ENCODE measurements at places on chromosomes 2 and 18.

GRCh38 chr2:929011-929735 lies 21.5 kb upstream of the SNTG2 start:
- no peak for DNase-seq

DNA sequence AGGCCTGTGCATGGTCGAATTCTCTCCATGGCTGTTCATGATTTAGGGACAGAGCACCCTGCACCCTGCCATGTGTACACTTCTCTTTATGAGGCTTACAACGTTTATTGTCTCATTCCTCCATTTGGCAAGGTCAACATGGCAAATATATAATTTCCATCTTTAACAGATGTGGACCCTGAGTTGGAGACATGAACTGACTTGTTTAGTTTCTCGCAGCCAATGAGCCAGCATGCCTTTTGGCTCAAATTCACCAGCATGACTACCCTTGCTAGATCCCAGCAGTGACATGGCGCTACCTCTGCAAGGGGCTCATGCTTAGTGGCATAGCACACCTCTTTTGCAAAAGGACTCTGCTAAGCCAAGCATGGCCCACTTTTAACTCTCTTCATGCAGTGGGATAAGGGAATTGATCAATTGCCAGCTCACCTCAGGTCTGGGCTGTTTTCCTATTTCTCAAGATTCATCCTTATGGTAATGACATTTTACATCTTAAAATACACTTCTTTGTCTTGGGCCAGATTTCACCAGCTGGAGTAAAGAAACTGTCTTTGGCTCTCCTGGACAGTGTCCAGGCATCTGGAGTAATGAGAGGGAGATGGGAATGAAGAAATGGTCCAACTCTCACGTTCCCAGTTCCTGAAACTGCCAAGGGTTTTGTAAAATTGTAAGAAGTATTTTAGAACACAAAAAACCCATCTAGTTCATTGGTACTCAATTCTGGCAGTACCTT lies 159.5 kb downstream of the SETBP1 start:
- no peak for DNase-seq

DNA sequence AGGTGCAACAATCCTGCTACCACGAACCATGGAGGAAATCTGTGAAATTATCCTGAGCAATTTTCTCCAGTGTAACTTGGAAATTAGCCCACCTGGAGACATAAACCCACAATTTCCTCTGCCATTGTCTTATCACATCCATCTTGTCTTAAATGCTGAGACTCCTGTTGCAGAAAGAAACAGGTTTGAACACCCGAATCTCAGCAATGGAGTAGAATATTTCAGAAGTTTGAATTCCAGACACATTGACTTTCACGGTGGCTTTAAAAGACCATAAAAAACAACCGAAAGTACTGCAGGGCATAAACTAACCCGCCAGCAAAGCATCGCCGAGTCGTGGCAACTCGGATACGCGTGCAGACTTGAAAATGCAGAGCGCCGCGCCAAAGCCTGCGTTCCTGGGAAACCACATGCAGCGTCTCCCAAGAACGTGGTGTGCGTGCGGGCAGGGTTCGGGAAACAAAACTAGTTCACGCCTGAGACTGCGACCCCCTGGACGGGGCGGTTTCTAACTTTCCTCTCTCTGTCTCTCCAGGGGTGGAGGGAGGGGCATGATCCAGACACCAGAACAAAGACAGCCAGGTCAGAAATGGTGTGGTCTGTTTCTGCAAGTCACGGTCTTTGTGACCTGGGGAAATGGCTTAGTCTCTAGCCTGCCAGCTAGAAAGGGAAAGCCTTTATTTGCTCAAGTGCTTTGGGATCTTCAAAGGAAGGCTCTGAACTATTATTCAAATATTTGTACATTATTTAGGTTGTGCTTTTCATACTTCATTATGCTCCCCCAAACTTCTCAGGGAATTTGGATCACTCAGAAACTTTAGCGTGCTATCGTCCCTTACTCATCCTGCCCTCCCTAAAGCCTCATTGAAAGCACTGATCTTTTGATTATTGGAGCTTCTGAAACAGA lies 26.9 kb upstream of the KCTD1 start:
- DNase-seq: peak; percentile 56

- peak; percentile 65 for DNase-seq
Observed at GRCh38 chr2:229818230-229818629, 103.6 kb downstream of the TRIP12 start.

GRCh38 chr2:70371753-70372152 lies 69.9 kb upstream of the FAM136A start:
- peak; percentile 78 for DNase-seq

DNA sequence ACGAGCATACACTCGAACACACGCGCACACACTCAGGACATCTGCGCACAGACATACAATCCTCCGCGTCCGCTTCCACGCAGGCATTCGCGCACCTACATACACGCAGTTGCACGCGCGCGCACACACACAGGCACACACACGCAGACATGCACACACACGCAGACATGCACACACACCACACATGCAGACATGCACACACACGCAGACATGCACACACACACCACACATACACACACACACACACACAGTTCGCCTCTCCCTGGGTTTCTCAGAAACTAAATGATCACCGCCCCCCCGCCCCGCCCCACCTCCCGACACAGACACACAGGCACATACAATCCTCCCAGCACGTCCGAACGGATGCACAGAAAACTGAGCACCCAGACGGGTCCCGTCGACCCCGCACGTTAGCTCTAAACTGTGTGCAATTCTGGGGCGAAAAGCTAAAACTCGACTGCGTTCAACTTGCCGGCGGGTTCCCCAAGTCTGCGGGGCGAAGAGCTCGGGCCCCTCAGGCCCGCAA lies 1.0 kb downstream of the EPHA4 start:
- no peak for DNase-seq

DNA sequence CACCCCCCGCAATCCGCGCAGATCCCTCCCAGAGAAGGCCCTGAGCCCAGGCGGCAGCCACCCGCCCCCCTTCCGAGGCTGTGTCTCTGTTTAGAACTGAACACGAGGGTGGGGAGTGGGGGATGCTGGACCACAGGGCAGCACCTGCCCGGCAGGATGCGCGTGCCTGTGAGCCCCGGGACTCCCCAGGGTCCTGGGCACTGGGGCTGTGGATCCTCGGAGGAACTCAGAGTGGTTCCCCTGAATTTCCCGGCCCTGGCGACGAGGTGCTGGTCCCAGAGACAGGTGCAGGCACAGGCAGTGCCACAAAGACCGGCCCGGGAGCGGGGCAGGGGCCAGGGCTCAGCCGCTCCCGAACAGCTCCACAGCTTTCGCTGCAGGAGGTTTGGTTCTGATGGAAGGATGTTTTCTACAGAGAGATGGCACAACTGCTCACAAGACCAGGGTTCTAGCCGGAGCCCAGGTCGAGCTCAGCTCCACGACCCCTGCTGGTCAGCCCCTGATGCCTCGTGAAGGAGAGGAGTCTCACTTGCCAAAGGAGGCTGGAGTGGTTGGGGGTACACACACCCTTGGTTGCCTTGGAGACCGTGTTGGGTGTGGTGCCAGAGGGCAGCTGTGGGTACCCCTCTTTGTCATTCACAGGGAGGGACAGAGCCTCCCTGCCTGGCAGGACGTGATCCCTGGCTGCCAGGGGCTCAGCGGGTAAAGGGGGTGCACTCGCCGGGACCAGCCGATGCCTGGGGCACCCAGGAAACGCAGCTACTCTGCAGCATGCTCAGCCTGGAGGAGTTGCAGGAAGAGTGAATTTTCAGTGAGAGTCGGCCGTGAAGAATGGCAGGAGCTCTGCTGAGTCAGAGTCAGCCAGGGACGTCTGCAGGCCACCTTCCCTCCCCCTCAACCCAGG lies 4.4 kb upstream of the NEU4 start:
- DNase-seq: peak; percentile 21

GRCh38 chr2:127408004-127408806 lies 10.0 kb upstream of the PROC start:
- DNase-seq: peak; percentile 95

- no peak for DNase-seq
Observed at GRCh38 chr2:71934595-71935261, 212.9 kb downstream of the CYP26B1 start.

Measured in PC-3 (cell line).